Left lobe of liver (tissue), 2 donors: ENCODE measurements at places on chromosomes 5 and 9.

GRCh38 chr5:24530906-24531305, 113.9 kb downstream of the CDH10 start:
- DNase-seq = no peak

- no peak for DNase-seq
Measured at GRCh38 chr9:16516891-16517290, 353.6 kb downstream of the BNC2 start.

DNA sequence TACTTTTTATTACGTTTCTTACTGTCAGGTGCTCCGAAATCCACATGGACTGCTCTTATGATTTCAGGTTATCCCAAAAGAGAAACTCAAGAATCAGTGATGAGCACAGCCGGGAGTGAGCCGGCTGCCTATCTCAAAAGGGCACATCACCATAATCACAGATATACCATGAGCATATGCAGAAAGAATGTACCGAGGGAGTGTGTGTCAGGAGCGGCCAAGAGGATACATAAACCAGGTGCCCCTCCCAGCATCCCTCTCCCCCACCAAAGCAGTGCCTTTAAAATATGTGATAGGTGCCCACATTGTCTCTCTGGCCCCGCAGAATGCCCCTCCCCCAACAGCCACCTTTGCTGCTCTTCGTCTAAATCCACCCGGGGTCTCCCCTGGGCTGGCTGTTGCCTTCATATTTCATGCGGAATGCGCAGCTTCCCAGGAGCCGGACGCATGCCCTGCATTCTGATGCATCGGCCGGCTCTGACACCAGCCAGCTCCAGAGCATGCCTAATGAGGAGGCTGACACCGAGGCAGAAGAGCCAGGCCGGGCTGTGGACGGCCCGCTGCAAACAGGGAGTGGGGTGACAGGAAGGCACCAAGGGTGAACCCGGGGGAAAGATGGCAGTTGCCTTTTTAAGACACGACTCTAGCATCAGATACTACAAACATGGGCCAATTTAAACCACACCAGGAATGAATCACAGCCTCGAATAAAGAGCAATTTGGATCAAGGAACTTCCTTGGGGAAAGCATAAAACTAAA, 652.3 kb downstream of the BNC2 start:
- DNase-seq = no peak

- no peak for DNase-seq
Measured at GRCh38 chr9:92652461-92652860, 17.5 kb downstream of the IPPK start.

GRCh38 chr5:2699686-2700085, 51.8 kb downstream of the IRX2 start:
- no peak for DNase-seq

- no peak for DNase-seq
Measured at GRCh38 chr5:171867786-171868185, 82.2 kb downstream of the SMIM23 start.
